AG04449 (cell line): ENCODE measurements at places on chromosomes 5 and 9.
A peak's percentile ranks its signal among the peaks of the same experiment; 100 is the strongest.

DNA sequence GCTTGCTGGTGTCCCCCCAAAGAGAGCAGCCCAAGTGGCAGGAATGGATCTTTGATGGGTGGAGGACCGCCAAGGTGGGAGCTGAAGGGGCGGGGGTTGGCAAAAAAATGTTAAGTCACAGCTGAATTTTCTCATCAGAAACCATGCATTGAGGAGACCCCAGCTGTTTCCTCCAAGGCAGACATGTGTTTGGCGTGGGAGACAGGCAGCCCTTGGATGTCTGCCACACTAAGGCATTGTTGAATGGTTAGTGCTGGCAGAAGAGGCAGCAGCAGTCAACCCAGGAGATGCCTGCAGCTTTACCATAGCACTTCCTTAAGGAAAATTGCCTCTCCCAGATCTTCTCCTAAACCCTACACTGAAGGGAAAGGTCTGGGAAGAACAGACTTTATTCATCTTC is 394.9 kb upstream of the CD180 start:
- no peak for DNase-seq

DNA sequence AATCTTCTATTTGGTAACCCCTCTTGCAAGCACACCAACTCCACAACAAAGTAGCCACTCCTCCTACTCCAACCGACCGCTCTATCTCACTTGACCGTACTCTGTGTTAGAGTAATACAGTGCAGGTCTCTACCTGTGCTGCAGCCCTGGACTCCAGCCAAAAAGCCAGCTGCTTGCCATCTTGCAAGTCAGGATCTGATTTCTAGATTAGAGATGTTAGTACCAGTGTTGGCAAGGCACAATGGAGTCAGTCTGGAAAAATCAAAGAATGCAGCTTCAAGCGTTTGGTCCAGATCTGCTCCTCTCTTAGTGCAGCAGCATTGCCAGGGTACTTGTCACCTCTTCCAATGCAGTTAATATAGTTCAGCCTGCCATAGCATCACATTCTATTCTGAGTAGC is 477.6 kb downstream of the ZSWIM6 start:
- no peak for DNase-seq

GRCh38 chr9:75626860-75627259 is 263.6 kb upstream of the PCSK5 start:
- DNase-seq, result no peak

GRCh38 chr9:71721855-71722254 is 46.5 kb downstream of the CEMIP2 start:
- no peak for DNase-seq

- peak; percentile 24 for DNase-seq
These were observed 177.9 kb upstream of the FST start for GRCh38 chr5:53302529-53302928.

DNA sequence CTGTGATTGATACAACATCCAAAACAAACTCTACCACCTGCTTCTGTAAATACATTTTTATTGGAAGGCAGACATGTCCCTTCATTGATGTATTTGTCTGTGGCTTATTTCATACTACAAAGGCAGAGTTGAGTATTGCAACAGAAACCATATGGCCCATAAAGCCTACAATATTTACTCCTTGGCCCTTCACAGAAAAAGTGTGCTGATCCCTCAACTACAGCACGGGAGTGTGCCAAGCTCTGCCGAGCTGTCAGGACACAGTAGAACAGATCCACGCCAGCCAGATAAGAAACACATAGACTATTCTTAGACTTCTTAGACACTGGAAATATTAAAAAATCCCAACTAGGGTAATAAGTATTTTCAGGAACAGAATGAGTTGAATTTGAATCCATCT is 13.2 kb downstream of the TICAM2 start:
- DNase-seq, result no peak

GRCh38 chr5:64977779-64978178 is 209.0 kb downstream of the CWC27 start:
- DNase-seq, result no peak

DNA sequence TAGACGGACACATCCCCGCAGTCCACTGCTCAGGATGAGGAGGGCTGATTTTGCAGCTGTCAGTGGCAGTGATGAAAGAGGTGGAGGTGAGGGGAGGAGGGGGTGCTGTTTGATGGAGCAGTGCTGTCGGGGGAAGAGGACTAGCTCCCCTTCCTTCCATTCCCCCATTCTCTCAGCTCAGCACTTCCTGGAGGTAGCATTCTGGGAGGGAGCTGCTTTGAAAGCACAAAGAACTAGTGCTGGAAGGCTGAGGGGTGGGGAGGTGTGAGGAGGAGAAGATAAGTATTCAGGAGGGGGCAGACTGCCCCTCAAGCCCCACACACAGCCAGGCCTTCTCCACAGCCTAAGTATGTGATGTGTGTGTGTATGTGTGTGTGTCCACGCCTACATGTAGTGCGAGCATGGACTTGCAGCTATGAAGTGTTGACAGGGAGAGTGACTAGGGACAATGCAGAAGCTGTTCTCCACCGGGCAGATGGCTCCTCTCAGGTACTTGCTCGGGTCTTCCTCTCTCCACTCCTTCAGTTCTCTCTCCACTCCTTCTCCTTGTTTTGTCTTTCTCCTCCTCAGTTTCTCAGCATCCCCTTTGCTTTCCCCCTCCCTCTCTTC is 65.5 kb upstream of the HSPA9 start:
- no peak for DNase-seq

- DNase-seq, result no peak
These were observed 73.6 kb upstream of the RETREG1 start for GRCh38 chr5:16690243-16690852.

GRCh38 chr5:150239794-150240122 is 49.8 kb downstream of the CAMK2A start:
- DNase-seq, result no peak

DNA sequence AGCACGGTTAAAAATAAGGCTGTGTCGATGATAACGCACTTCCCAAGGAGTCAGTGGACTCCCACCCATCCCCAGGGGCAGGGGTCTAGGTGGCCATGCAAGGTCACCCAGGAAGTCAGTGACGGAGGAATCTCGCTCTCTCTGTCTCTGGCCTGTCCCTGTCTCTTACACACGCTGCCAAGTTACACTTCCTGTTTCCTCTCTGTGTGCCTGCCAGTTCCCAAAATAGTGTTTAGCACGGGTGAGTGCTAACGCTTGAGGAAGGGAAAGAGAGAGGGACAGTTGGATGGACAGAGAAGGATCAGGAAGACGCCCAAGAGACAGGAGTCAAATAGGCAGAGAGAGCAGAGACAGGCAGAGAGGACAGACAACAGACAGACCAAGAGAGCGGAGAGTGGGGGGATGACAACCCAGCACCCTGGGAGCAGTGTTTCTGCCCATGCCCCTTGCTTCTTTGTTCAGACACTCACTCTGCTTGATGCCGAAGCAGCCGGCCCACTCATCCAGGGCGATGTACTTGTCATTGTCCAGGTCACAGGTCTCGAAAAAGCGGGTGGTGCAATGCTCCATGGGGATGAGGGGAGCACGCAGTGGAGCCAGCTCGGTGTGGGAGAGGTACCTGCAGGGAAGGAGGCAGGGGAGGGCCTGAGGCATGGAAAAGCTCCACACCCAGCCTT is 23.0 kb downstream of the SPARC start:
- DNase-seq, result no peak

DNA sequence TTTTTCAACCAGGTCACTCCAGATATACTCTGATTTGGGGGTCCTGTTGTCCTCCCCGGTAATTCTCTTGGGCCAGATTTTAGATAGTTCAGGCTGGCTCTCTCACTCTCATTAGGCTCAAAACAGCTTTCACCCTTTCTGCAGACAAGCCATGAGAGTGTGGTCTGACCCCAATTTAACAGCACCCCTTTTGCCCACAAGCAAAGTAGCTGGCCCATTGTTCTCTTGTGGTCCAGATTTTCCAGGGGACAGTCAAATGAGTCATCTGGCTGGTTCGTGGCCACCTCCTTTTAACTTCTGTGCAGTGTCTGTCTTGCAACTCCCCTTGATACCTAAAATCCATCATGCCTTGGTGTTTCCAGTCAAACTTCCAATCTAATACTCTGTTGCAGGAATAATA is 16.5 kb downstream of the BHMT2 start:
- no peak for DNase-seq

- no peak for DNase-seq
These were observed 29.3 kb upstream of the FAT2 start for GRCh38 chr5:151620461-151620840.

- no peak for DNase-seq
These were observed 64.1 kb downstream of the IQGAP2 start for GRCh38 chr5:76467216-76467615.
